ENCODE measurements at places on chromosomes 4 and X.
A peak's percentile ranks its signal among the peaks of the same experiment; 100 is the strongest.

DNA sequence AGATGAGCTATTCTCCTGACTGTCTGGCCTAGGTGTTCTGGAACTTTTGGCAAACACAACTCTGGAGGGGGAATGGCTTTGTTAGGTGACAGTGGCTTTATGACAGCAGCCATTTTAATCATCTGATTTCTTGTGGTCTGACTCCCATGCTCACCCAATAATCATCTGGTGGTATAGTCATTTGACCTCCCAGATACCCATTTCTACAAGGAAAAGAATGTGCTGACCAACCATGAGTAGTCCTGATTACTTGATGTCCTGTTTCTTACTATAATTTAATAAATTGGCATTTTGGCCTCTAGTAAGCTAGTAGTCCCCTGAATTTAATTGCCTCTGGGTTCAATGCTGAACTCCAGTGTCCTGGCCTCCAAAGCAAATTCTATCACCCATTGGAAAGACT, 109.9 kb upstream of the DUSP21 start:
- no peak for DNase-seq

DNA sequence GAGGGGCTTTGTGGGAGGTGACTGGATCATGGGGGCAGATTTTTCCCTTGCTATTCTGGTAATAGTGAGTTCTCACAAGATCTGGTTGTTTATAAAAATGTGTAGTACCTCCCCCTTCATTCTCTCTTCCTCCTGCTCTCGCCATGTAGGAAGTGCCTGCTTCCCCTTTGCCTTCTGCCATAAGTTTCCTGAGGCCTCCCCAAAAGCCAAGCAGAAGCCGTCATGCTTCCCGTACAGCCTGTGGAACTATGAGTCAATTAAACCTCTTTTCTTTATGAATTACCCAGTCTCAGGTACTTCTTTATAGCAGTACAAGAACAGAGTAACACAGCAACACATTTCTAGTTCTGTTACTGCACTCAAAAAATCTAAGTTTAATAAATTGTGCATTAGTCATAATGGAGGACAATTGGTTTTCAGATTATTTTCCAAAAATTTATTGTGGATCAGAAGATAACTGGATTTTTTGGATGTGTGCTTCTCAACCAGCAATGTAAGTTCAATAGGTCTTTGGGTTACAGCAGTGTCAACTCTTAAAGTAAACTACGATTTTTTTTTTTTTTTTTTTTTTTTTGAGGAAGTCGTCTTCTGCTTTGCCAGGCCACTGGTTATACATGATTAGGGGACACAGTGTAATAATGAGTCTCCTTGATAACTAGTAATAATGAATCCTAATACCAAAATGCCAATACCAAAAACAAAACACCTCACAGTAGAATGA, 69.9 kb downstream of the CHIC2 start:
- no peak for DNase-seq

- DNase-seq: no peak
Observed at GRCh38 chr4:38894322-38894982, 26.8 kb downstream of the FAM114A1 start.

DNA sequence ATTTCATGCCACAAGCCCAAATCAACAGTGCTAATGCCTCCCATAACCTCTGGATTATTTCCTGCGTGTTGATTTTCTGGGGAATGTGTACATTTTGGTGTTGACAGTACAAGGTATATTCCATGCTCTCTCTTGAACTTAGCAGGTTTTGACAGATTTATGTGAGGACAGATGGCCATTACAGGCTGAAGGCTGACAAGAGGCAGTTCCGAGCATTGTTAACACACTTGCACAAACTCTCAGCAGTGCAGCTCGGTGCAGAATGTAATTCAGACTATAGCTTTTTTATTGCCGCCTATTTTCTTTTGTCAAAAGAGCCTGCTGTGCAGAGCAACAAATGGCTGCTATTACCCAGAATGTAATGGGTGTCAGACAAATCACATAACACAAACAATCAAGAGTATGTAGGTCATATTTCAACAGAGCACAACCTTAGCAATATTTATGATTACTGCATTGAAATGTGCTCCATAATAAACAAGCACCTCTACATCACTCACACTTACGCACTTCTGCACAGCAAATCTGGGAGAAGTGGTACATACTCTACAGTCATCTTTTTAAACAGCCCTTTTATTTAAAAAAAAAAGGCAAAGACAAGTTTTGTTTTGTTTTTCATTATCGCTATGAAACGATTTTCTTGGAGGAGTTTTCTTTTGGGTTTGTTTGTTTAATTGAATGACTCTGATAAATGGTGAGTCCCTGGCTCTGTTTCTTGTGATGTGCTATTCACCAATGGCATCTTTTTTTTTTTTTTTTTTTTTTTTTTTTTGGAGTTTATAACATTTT, 71.6 kb downstream of the PPARGC1A start:
- no peak for DNase-seq

DNA sequence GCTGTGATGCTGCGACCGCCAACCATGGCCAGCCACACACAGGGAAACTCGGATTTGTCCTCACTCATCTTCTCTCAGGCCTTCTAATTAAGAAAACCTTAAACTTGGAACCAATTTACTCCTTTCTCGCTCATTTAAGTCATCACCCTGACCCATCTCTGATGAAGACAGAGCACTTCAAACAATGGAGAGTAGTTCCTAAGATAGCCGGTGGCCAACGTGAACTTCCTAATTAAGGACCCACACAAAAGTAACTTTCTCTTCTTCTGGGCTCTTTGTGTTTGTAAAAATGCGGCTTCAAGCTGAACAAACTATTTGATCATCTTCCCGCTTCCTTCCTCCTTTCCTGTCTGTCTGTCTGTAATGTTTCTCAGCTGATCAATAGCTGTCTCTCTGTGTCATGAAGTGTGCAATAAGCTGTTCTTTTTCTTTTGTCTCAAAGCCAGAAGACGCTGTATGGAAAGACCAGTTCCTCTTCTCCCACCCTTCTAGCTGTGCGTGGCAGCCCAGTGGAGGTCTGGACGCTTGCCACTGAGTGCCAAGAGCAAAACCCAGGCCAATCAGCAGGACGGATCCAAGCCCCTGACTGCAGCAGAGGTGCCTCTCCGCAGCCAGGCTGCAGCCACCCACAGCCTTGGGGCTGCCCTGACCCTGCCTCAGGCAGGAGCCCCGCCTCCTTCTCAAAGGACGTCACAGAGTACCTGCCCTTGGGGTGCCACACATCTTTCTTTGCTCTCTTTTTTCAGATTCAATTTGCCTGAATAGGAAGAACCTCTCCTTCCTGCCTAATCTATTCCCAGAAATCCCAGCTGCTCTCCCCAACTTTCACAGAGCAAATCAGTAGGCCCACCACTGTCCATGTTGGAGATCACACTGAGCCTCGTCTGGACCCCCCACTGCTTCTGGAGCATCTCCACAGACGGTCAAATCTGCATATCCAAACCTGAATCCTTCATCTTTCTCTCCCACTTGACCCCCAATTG, 59.3 kb downstream of the MAML3 start:
- DNase-seq: peak; percentile 38

DNA sequence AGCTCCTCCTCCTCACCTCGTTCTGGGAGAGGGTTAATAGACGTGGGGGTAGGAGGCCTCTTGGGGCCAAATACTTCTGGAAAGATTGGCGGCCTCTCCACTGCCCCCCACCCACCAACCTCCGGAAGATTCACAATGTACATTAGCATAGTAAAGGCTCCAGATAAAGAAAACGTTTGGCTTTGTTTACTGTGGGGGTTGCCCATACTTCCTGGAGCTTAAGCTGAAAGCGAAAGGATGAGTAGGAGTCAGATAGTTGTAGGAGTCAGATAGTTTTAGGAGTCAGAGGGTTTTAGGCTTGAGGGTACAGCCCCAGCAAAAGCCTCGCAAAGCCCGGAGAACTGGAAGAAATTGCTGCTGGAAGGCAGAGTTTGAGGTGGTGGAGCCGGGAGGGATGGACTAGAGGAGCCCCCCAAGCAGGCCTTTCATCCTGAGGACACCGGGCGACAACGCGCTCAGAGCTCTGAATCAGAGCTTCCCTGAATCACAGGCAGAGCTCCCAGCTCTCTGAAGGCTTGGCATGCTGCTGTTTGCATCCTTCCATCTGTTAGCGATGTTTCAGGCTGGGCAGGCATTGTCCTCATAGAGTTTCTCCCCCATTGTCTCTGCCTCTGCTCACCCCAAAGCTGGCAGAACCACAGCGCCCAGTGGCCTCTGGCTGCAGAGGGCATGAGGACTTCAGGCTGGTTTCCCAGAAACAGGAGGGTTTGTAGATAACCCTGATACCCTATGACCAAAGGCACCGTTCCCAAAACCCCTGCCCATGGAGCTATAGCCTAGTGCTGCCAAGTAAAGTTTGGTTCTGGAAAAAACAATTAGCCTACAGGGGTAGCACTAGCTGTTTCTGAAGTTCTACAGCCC, 280.7 kb downstream of the BCOR start:
- DNase-seq: no peak
